ENCODE measurements at places on chromosomes 7 and 10. TPM values are rescaled to one million over a fixed set of nuclear protein-coding genes. Genes with fewer than 3 reads are reported as not detected.

The TRIL gene
- not detected for total RNA-seq

GRCh38 chr7:44849259-44849884 is 1.5 kb upstream of the H2AZ2 start:
- DNase-seq: no peak

DNA sequence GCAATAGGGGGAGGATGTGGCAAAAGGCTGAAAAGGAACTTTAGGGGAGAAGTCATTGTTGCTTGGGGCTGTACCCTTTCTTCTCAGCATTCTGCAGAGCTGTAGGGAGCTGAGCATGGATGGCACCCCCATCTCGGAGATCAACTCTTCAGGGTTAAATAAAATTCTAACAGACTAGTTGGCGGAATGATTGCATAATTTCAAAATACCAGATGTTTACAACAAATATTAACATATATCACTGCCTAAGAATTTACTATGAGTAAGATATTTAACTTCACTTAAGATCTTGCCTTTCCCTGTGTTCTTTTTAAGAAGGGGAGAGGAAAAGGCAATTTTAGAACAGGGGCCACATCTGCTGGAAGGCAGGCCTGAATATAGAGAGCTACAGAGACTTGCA is 509 bp upstream of the OR2F1 start:
- no peak for DNase-seq

DNA sequence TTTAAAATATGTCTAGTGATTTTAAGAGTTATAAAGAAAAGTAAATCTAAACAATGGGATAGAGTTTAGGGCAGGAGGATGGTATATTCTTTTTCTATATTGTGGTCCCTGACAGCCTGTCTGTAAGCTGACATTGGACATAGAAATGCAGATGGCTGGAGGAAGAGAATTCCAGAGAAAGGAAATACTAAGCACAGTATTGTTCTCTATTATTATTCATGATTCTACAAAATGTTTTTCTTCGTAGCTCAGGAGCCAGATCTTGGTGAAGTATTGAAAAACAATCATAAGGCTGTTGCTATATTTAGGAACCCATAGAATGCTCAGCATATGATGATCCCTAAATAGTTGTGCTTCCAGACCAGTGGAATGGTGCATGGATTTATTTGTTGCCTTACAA is 117.0 kb upstream of the FAM3C start:
- DNase-seq: no peak

DNA sequence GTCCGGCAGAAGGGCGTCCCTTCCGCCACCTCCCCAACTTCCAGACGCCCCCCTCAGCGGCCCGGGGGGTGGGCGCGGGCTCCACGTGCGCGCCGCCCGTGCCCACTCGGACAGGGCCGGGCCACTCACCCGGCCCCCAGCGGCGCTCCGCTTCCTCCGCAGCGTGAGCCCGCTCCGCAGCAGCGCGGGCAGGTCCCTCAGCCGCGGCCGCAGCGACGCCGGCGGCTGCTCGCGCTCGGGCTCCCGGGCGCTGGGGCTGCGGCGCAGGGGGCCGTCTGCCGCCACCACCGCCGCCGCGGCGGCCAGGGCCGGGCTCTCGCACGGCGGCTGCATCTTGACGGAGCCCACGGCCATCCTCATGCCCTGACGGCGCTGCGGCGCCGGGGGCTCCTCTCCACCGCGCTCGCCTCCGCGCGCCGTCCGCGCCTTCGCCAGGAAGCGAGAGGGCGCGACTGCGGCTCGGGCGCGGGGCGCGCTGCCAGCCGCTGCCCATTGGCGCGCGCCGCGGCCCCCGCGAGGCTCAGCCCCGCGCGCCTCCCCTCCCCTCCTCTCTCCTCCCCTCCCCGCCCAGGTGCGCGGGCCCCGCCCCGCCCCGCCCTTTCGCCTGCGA is at the start of gene RAPGEF5:
RAPGEF5 (minus strand) TSS at position 454 of the 610 bp plus-strand sequence; CDS start at position 360, 94 bp downstream.
- DNase-seq: peak; percentile 37

- DNase-seq: no peak
Observed at GRCh38 chr7:36937754-36938563, 213.7 kb upstream of the AOAH start.

GRCh38 chr7:135757719-135758411 is 9.3 kb upstream of the FAM180A start:
- DNase-seq: no peak

The NET1 gene
- total RNA-seq: 22.7 TPM

GRCh38 chr7:139953229-139953628 is 109.5 kb downstream of the PARP12 start:
- no peak for DNase-seq

The NXPH1 gene
- total RNA-seq: not detected

The ENTPD1 gene
- total RNA-seq: 11.6 TPM

All from activated naive CD8-positive, alpha-beta T cell treated with anti-CD3 and anti-CD28 coated beads, Interleukin-2, amount 10 ng/mL, durations not matched to agents 7 days and 5 days (primary cell).